ENCODE measurements at places on chromosomes 11 and 22.
A peak's percentile ranks its signal among the peaks of the same experiment; 100 is the strongest.

DNA sequence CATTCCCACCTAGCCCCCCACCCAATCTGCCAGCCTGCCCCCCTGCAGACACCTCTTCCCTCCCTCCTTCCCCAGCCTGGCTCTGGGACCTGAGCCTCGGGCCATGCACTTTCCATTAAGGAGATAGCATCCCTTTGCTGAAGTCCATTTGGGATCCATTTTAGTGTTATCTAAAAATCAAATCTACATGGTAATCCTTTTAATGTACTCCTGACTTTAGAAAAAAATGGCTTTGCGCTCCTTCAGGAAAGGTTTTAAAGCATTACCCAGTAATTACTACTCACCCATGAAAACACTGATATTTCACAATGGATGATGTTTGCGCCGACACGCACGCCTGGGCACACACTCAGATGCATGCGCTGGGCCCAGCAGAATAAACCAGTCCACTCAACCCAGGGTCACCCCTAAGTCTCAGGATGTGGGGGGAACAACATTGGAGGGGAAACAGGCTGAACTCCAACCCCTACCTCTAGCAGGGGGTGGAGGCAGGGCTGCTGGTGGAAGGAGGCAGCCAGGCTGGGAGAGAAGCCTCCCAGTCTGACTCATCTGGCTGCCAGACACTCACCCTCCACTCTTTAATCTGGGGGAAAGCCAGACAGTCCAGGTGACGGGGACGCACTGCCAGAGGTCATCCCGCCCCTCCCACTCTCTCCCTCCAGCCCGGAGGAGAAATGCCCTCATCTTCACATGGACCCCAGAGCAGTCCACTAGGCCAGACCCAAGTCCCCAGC lies 29.8 kb downstream of the LMO1 start:
- no peaks in the 10 kb centered on the region for H3K36me3 ChIP-seq
- no peak overlapping the region for H3K4me3 ChIP-seq
- H3K27ac ChIP-seq: no peak overlapping the region
- H3K4me1 ChIP-seq: no peaks in the 10 kb centered on the region
- peaks cover 14% of the 10 kb centered on the region for H3K27me3 ChIP-seq

- no peak overlapping the region for H3K4me3 ChIP-seq
- H3K36me3 ChIP-seq: no peaks in the 10 kb centered on the region
- no peaks in the 10 kb centered on the region for H3K4me1 ChIP-seq
- DNase-seq: no peak
Observed at GRCh38 chr11:1089738-1090599, 15.3 kb downstream of the MUC2 start.

- no peak overlapping the region for H3K4me3 ChIP-seq
- H3K4me1 ChIP-seq: no peaks in the 10 kb centered on the region
- no peak for DNase-seq
- no peak overlapping the region for H3K27ac ChIP-seq
- no peaks in the 10 kb centered on the region for H3K27me3 ChIP-seq
- no peaks in the 10 kb centered on the region for H3K36me3 ChIP-seq
Observed at GRCh38 chr11:46905806-46906205, 12.5 kb downstream of the LRP4 start.

DNA sequence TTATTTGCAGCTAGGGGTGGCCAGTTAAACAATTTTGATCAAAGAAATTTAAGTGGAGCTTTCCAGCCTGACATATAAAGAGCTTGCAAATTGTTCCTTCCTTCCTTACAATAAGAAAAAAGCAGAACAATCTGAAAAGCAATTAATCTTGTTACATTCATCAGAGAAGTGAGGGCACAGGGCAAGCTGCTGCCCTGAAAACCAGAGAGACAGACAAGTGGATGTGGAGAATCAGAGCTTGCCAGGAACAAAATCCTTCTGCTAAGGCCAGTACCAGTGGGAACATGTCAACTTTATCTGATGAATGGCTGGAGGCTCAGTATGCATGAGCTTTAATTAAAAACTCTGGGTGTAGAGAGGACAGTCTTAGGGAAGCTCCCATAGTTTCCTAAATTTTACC lies 8.8 kb downstream of the CCDC179 start:
- H3K36me3 ChIP-seq: no peaks in the 10 kb centered on the region
- H3K4me3 ChIP-seq: no peak overlapping the region
- no peaks in the 10 kb centered on the region for H3K4me1 ChIP-seq
- H3K27me3 ChIP-seq: no peaks in the 10 kb centered on the region
- no peak overlapping the region for H3K27ac ChIP-seq
- no peak for DNase-seq

GRCh38 chr11:59222464-59223060 lies 9.8 kb upstream of the MPEG1 start:
- H3K27ac ChIP-seq: no peak overlapping the region
- no peaks in the 10 kb centered on the region for H3K27me3 ChIP-seq
- no peak for DNase-seq

DNA sequence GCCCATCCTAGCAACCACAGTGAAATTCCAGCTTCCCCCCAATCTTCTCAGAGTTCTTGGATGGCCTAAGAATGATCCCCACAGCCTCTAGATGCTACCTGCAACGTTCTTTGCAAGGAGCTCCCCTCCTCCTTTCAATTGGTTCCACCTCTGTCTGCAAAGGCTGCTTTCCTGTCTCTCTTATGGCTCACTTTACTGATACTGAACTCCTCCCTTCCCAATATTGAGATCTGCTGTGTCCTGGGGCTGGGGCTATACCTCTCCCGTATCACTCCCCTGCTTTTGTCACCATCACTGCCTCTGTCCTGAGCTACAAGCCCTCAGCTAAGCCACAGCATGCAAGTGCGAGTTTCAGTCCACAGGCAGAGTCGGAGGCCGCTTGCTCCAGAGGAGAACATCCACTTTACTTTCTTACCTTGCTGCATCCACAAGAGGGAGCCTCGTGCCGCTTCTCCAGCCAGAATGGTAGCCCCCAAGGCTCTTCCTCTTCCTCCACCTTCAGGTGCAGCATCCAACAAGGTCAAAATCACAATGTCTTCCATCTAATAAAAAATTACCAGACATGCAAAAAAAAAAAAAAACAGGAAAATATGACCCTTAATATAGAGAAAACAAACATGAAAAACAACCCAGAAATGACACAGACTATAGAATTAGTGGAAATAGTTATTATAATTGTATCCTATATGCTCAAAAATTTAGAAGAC lies 48.6 kb upstream of the TMEM45B start:
- no peak overlapping the region for H3K4me3 ChIP-seq
- H3K27me3 ChIP-seq: no peaks in the 10 kb centered on the region
- H3K4me1 ChIP-seq: no peaks in the 10 kb centered on the region
- H3K27ac ChIP-seq: no peak overlapping the region
- no peaks in the 10 kb centered on the region for H3K36me3 ChIP-seq

GRCh38 chr11:108895579-108896480 lies 231.0 kb downstream of the DDX10 start:
- no peaks in the 10 kb centered on the region for H3K27me3 ChIP-seq
- no peak overlapping the region for H3K4me3 ChIP-seq

- no peak overlapping the region for H3K27ac ChIP-seq
- no peaks in the 10 kb centered on the region for H3K27me3 ChIP-seq
Observed at GRCh38 chr22:40022536-40023240, 27.9 kb downstream of the FAM83F start.

DNA sequence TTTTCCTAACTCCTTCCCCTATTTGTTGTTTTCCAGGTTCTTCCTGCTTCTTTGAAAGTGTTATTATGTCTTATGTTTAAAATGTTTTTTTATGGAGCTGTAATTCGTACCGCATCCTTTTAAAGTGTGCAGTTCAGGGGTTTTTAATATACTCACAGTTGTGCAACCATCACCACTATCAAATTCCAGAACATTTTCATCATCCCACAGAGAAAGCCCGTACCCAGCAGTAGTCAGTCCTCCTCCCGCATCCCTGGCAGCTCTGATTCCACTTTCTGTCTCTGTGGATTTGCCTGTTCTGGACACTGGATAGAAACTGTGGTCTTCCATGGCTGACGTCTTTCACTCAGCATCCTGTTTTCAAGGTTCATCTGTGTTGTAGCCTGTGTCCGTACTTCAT lies 73.7 kb downstream of the JAM3 start:
- H3K27me3 ChIP-seq: no peaks in the 10 kb centered on the region
- peaks cover 4% of the 10 kb centered on the region for H3K4me1 ChIP-seq
- peaks cover 31% of the 10 kb centered on the region for H3K36me3 ChIP-seq
- DNase-seq: no peak
- H3K4me3 ChIP-seq: no peak overlapping the region
- H3K27ac ChIP-seq: no peak overlapping the region

DNA sequence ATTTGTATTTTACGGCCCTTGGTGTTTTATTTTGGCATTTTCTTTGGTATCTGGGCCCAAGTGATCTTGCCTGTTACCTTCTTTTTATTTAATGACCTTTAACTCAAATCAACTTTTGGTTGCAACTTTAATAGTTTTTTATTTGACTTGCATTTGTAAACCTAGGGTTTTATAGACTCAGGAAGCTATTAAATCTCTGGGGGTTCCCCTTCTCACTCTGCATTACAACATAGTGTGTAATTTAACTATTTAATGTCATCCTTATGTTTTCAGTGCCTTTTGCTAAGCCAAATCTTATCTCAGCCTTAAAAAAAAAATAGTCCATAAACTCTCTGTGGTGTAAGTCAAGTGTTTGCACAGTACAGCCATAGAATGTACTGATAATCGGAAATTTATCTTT lies 3.4 kb downstream of the FJX1 start:
- H3K36me3 ChIP-seq: no peaks in the 10 kb centered on the region
- no peak overlapping the region for H3K4me3 ChIP-seq
- H3K27ac ChIP-seq: no peak overlapping the region
- DNase-seq: no peak
- no peaks in the 10 kb centered on the region for H3K4me1 ChIP-seq

DNA sequence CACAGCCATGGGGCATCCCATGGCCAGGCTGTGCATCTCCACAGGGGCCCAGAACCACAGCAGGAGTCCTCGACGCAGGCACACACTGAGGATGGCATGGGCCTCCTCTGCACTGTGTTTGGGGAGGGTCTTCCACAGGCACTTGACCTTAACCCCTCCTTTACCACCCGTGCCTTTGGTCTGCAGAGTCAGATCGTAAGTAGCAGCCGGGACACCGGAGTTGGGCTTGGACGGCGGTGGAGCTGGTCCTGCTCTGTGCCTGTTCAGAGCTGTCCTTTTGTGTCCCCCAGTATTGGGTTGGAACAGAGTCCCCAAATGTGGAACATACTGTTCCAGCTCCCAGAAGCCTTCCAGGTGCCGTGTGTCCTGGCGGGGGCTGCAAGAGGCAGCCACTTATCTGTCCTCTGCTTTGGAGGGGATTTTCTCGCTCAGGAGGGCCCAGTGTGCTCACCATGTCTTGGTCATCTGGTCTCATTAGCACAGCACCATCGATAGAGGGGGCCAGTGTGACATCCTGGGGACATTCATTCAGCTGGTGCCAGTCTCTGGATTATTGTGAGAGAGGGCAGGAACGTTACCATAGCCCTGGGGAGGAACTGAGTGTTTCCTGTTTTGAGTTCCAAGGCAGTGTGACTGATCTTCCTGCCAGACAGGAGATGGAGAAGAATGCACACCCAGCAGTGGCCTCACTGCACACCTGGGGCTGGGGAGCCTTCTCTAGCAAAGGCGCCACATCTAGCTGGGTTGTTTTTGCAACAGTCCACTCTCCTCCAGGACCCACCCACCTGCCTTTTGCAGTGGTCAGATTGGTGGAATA lies 12.4 kb downstream of the CRELD2 start:
- no peaks in the 10 kb centered on the region for H3K36me3 ChIP-seq
- no peak overlapping the region for H3K27ac ChIP-seq
- H3K4me1 ChIP-seq: peaks cover 16% of the 10 kb centered on the region
- no peak overlapping the region for H3K4me3 ChIP-seq
- H3K27me3 ChIP-seq: no peaks in the 10 kb centered on the region
- DNase-seq: peak; percentile 32

GRCh38 chr11:19365743-19366410 lies 125.1 kb upstream of the E2F8 start:
- H3K27me3 ChIP-seq: peaks cover 7% of the 10 kb centered on the region
- no peak for DNase-seq
- no peak overlapping the region for H3K27ac ChIP-seq
- no peaks in the 10 kb centered on the region for H3K36me3 ChIP-seq
- H3K4me1 ChIP-seq: no peaks in the 10 kb centered on the region

DNA sequence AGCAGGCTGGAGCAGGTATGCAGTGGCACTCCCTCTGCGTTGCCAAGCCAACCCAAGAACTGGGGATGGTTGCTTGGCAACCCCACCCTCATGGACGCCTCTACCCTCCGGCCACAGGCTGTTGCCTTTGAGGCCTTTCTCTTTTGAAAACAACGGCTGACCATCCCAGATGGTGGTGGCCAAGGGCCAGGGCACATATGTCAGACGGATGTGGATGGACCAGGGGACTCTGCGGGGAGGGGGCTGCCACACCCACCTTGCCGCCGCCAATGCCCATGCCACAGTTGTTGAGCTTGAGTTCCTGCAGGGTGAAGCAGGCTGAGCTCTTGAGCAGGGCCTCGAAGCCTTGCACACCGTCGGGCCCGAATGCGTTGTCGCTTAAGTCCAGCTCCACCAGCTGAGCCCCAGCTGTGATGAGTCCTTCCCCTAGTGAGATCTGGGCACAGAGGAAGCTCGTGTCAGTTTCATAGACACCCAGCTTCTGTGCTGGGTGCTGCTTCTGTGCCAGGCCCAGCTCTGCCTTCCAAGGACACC lies 21.5 kb downstream of the RANGAP1 start:
- H3K27ac ChIP-seq: no peak overlapping the region
- no peaks in the 10 kb centered on the region for H3K27me3 ChIP-seq
- no peak for DNase-seq
- no peak overlapping the region for H3K4me3 ChIP-seq
- no peaks in the 10 kb centered on the region for H3K4me1 ChIP-seq
